ENCODE measurements at places on chromosomes 1 and 21.

- DNase-seq = no peak
These were observed 35.5 kb upstream of the ASB17 start for GRCh38 chr1:75967719-75968118.

DNA sequence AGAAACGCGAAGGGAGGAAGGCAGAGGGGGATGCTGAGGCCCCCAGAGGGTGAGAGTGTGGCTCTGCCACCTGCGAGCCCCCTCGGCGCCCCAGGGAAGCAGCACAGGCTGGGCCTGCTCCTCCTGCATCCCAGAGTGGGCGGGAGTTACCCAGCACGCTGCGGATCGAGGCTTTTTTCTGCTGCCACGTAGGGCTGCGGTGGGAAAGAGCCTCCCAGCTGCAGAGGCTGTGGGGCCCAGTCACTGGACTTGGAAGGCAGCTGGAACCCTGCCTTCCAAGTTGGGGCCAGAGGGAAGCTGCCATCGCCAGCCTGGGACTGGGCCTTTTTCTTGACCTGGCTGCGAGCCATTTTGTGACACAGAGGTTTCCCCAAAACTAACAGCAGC, 2.3 kb upstream of the GRIK3 start:
- DNase-seq = no peak

DNA sequence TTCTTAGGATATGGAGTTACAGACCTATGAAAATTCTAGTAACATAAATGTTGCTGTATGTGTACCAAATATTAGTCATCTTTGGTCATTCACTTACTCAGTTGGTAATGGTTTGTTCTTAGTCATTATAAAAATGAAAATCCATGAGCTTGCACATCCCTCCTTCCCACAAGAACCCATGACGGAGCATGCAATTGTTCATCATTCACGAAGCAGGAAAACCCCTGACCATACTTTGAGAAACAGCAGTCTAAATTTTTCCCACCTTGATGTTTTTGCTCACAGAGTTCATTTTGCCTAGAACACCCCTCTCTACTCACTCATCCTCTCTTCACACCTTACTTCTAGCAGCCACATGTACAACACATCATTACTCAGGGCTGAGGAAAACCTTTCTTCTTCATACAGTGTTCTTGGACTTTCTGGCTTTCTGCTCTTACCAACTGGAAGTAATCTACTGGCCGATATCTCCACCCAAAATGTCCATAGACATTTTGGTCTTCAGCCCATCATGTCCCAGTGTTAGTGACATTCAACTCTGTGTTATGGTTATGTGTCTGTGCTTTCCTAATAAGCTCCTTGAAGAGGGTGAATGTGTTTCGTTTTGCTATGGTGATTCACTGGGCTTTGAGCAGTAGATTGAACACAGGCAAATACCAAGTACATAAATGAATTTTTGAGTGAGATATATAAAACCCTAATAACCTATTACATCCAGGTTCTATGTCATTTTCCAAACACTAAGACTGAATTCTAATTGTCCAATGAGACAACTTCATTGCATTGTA, 189.9 kb downstream of the ZC3H11B start:
- peak; percentile 55 for DNase-seq

DNA sequence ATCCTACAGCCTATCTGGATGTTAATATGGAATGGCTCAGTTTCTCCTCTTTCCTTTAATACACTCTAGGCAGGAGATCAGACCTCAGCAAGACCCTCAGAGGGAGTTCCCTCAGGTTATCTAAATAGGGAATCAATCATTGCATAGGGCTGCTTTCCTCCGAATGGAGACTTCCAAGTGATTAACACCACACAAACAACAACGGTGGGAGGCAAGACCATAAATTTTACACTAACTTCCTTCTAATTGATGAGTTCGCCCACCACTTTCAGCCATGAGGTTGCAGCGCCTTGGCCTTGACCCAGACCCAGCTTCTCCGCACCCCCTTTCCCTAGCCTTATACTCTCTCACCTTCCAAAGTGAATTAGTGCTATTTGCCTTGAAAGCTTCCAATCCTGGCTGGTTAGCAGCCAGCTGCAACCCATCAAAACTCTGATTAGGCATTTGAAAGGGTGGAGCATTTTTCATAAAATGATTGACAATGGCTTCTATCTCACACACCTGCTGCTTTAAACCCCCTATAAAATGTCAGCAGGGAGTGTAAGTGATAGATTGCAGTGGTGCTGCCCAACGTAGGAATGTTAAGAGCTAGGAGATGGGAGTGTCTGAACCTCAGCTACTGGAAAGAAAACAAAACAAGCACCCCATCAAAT, 534.9 kb upstream of the USP24 start:
- no peak for DNase-seq

DNA sequence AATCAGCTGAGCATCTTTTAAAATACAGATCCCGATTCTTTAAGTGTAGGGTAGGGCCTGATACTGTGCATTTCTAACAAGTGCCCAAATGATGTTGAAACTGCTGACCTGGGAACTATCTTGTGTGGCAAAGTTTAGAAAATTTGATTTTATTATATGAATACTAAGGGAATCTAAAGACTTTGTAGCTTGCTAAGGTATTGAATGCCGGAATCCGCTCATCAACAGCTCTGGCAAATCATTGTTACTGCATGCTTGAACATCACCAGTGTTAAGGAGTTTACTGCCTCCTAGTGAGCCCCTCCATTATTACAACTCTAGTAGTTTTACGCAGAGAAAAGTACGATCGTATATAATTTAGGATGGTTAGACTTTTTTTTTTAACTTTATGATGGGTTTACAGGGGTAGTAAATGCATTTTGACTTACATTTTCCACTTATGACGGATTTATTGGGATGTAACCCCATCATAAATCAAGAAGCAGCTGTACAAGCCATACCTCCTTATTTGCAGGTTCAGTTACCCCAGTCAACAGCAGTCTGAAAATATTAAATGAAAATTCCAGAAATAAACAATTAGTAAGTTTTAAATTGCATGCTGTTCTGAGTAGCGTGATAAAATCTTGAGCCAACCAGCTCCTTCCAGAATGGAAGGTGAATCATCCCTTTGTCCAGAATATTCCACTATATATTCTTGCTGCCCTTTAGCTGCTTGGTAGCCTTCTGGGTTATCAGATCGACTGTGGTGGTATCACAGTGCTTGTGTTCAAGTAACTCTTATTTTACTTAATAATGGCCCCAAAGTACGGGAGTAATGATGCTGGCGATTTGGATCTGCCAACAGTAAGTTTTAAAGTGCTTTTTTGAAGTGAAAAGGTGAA, 892 bp downstream of the TYW3 start:
- peak; percentile 74 for DNase-seq

DNA sequence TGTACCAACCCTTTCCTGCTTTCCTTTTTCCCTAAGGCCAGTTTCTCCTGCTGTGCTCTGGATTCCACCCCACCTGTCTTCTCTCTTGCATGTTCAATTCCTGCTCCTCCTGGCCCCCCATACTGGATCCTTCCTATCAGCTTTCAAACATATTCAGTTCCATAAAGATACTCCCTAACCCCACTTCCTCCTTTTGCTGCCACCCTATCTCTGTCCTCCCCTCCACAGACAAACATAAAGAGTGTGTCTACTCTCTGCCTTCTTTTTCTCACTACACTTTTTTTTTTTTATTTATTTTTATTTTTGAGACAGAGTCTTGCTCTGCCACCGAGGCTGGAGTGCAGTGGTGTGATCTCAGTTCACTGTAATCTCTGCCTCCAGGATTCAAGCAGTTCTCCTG, 16.9 kb upstream of the RPF1 start:
- no peak for DNase-seq

DNA sequence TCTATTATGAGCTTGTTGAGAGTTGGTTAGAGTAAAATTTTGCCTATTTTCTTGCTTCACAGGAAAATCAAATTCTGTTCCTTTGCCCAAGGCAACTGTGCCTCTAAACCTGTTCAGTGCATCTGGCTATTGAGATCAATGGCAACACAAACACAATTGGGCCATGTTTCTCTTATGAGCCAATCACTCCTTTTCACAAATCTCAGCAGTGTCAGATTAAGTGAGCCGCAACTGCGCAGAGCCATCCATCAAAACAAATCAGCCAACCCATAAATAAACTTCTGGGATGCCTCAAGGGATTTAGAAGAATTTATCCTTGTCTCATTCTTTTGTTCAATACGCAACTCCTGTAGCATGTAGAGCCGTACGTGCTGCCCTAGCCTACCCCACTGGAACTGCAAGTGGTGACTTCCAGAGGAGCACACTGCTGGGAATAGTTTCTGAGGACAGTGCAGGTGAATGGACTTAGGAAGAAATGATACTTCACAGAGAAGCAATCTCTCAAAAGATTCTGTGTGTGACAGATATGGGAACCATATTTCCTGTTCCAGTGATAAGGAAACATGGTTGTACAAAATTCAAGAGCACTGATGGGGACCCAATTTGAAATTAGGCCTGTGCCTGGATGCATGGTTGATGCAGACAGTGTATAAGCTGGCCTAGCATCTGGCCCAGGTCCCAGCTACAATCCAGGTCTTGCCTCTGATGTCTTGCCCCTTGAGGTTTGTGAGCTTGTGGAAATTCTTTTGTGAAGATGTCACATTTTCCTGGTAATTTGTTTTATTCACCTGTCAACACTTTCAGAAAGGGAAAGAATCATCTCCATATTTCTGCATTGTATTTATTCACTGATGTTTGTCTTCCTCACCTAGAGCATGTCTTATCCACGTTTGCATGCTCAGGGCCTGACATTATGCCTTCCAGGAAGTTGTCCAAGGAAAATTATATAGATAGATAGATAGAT, 166.2 kb downstream of the URB2 start:
- no peak for DNase-seq

- peak; percentile 25 for DNase-seq
These were observed 4.9 kb upstream of the ZNF644 start for GRCh38 chr1:91026777-91027176.

DNA sequence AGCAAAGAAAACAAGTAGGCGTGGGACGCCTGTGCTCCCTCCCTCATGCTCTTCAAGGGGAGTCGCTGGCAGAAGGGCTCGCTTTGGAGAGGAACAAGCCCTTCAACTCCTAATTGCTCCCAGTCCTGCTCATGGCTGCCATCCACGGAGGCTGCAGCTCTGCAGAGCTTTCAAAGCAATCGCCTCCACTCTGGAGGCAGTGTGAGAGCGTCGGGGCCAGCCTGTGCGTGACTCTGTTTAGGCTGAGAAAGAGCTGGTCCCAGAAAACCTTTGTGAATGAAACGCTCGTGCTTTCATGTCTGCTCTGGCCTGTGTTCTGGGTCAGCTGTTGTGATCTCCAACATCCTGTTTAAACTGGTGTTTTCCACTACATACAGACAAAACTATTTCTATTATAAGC, 23.9 kb upstream of the RUNX1 start:
- peak; percentile 67 for DNase-seq

GRCh38 chr1:41245659-41246058, 3.6 kb upstream of the SCMH1 start:
- DNase-seq = peak; percentile 64

DNA sequence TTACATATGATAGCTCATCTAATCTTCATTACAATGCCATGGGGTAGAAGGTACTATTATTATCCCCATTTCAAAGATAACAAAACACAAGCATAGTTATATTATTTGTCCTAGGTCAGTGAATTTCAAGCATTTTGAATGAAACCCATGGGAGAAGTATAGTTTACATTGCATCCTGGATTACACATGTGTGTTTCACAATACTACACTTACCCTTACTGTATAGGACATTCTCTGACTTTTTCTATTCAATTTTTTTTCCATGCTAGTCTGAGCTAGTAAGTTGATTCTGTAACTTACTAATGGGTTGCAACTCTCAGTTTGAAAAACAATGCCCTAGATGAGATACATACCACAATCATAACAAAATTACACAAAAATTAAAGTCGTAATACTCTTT, 8.7 kb upstream of the GPX7 start:
- no peak for DNase-seq

GRCh38 chr1:901108-901859, 22.4 kb upstream of the SAMD11 start:
- no peak for DNase-seq

DNA sequence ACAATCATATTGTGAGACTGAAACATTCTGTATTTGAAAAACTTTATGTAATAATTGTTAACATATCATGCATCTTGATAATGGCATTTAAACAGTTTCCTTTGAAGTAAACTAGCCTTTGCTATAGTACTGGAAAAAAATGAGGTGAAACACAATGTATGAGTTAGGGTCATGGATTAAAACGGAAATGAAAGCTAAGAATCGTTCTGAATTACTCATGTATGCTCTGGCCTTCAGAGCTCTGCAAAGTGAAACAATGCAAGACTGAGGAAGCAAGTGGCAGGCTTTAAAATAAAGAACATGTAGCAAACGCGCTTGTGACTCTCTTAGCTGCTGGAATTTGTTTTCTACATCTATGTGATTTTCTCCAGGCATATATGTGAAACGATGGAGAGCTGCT, 317.1 kb downstream of the DPYD start:
- peak; percentile 54 for DNase-seq

DNA sequence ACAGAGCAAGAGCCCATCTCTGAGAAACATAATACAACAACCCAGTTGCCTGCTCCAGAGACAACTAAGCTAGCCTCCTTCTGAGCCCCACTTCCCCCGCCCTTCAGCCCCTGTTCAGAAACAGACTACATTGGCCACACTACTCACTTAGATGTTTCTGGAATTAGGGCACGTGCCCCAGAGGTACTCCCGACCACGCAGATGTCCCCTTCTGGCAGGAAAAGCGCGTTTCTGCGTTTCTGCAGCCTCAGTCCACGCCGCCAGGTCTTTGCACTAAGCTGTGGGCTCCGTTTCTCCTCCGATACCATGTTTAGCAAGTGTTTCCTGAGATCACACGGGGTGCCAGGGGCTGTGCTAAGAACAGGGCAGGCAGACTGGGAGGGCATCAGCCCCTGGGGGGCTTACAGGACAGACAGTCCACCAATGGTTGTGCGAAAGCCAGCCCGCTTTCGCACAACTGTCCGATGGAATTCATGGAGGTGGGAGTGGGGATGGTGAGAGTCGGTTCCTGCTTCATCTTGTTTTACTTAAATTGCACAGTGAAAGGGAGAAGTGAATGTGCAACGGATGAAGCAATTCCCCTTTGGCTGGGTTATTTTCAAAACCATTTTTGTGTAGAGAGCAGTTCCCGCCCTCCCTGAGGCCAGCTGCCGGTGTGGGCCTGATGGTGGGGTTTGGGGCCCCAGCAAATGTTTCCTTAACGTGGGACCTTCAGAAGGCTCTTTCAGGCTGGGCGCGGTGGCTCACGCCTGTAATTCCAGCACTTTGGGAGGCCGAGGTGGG, 2.7 kb downstream of the PIK3CD start:
- DNase-seq = no peak

DNA sequence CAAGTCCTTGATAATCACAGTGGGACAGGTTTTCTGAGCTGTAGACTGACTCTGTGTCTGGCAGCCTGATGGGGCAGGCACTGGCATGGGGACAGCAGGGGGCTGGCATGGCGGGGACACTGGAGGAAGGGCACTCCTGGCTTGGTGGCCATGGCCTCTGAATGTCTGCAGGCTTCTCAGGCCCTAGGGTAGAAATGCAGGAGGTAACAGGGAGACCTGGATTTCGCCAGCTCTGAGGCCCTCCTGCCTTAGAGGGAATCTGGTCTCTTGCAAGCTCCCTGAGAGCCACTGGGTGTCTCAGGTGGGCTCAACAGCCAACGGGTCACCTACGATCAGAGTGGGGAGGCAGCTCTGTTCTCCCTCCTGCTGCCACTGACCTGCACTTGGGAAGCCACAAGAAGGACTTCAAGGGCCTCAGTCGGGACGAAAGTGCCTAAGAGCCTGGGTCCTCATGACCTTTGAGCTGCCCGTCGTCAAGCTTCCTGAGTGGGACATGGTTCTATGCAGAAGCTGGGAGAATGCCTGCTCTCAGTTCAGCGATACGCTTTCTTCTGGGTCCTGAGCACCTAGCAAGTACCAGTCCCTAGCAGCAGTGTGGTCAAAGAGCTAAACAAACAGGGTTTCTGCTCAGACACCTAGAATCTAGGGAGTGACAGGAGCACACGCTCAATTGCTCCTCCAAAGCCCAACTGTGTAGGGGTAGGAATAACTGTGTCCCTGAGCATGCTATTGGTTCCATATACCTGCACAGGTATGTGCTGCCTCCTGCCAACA, 569.0 kb downstream of the PTPRU start:
- no peak for DNase-seq

Data from EH (cell line).